Upper lobe of right lung (tissue), 1 donor: ENCODE measurements at places on chromosomes 13 and 19. TPM values are rescaled to one million over a fixed set of nuclear protein-coding genes. Genes with fewer than 3 reads are reported as not detected.

DNA sequence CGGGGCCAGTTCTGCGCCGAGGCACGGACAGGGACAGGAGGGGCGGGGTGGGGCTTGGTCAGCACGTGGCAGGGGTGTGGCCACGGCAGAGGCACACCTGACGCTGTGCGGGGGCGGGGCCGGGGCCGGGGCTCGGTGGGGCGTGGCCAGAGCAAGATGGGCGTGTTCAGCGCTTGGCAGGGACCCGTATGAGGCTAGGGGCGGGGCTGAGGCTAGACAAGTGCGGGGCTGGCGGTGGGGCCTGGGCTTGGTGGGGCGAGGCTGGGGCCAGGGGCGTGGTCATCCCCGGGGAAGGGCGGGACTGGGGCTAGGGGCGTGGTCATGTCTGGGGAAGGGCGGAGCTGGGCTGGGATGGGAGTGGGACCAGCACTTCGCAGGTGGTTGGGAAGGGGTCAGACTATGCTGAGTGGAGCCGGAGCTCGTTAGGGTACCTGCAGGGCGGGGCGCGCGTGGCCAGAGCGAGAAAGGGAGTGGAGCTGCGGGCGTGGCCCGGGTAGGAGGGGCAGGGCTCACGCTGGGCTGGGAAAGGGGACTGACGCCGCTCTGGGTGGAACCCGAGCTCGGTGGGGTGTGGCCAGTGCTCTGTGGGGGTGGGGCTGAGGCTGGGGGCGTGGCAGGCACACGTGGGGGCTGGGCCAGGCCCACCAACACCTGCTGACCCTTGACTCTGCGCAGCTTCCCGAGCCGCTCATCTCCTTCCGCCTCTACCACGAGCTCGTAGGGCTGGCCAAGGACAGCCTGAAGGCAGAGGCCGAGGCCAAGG lies 12.8 kb downstream of the POLR2E start:
- peak; percentile 96 for DNase-seq
- H3K27me3 ChIP-seq = no peaks in the 10 kb centered on the region
- H3K27ac ChIP-seq = no peak overlapping the region
- H3K4me3 ChIP-seq = peak overlapping the region; percentile 10
- peaks cover 21% of the 10 kb centered on the region for H3K4me1 ChIP-seq

GRCh38 chr19:48982280-48982679 lies 10.8 kb downstream of the GYS1 start:
- no peak for DNase-seq
- no peak overlapping the region for H3K27ac ChIP-seq
- H3K36me3 ChIP-seq = peaks cover 69% of the 10 kb centered on the region
- no peaks in the 10 kb centered on the region for H3K27me3 ChIP-seq
- no peak overlapping the region for H3K4me3 ChIP-seq
- no peaks in the 10 kb centered on the region for H3K4me1 ChIP-seq

Gene ZNF382
- 4.9 TPM for total RNA-seq

DNA sequence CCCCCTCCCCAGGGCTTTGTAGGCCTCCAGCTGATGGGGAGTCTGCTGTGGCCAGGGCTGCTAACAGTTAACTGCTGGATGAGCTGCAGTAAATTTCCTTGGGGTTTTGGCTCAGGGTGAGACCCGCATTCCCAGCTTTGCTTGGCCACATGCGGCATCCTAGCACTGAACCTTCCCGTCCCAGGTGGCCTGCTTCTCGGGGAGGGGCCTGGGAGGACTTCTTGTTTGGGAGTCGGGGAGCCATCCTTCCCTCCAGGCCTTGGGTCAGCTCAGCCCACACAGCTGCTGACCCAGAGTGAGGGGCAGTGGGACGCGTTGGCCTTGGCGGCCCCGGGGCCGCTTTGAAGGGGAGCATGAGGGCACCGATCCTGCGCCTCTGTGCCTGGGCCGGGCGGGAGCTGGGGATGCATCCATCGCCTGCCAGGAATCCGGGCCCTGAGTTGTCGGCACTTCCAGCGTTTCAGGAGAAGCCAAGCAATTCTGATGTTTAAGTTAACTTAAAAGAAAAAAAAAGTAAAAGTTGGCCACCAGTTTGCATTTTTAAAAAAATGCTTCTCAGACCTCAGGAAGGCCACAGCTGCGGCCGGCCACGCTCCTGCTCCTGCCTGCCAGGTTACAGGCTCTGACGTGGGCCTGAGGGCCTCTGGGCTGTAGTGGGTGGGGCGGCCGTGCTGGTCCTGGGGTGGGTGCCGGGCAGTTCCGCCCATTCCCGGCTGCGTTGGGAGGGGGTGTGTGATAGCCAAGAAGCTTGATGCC lies 27.7 kb downstream of the CRTC1 start:
- DNase-seq = no peak
- H3K27ac ChIP-seq = no peak overlapping the region
- peaks cover 15% of the 10 kb centered on the region for H3K4me1 ChIP-seq
- H3K27me3 ChIP-seq = no peaks in the 10 kb centered on the region
- H3K36me3 ChIP-seq = no peaks in the 10 kb centered on the region
- H3K4me3 ChIP-seq = no peak overlapping the region

DNA sequence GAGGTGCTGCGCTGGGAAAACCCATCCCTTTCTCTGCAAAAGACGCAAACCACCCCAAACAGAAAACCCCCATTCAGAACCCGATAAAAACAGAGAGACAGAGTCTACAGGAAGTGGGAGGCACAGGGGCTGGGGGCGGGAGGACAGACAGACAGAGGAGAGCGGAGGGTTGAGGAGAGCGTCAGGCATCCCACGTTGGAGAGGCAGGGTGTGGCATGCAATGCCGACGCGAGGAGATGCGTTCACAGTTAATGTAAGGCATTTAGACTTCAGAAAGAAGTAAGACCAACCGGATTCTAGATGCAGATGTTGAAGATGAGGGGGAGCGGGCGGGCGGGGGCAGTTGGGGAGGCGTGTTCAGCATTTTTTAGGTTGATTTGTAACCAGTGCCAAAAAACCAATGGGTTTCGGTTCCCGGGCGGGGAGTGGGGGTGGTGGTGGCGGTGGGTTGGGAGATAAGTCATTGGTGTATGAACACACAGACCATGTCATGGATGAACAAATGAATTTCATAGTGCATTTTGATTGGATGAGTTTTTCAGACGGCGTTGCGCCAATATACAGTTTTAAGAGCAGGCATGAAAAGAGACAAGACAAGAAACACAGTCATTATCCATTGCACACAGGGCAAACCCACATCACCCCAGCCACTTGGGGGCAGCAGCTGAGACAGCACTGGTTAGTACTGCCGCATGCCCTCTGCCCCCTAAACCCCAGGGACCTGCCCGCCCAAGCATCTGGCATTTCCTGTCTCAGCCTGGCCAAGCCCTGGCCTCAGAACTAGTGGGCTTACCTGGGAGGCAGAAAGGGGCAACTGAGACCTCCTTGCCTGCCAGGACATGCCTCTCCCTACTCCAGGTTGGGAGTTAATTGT lies 91.3 kb downstream of the IER2 start:
- H3K36me3 ChIP-seq = no peaks in the 10 kb centered on the region
- H3K4me3 ChIP-seq = no peak overlapping the region
- DNase-seq = no peak
- no peaks in the 10 kb centered on the region for H3K4me1 ChIP-seq

GRCh38 chr19:44712864-44713515 lies 14.0 kb downstream of the CEACAM16 start:
- no peaks in the 10 kb centered on the region for H3K36me3 ChIP-seq
- peaks cover 11% of the 10 kb centered on the region for H3K4me1 ChIP-seq
- no peak for DNase-seq
- no peak overlapping the region for H3K4me3 ChIP-seq
- H3K27ac ChIP-seq = no peak overlapping the region
- H3K27me3 ChIP-seq = no peaks in the 10 kb centered on the region

Gene MEF2B
- total RNA-seq = 1.4 TPM

DNA sequence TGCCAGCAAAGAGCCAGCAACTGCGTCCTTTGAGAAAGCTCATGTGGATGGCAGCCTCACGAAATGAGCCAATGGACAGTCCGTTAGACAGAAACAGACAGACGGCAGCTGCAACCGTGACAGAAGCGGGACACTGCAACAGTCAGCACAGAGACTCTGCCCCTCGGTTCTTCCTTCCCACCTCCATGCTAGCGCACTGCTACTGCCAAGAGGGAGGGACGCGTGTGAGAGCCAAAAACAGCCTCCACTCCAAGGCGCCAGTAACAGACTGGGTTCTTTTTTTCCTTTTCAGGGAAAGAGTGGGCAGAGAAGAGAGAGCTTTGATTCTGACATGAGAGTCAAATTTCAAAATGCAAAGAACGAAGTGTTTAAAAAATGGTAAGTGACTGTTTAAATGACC lies 77.5 kb downstream of the SERP2 start:
- DNase-seq = no peak
- no peak overlapping the region for H3K4me3 ChIP-seq
- H3K4me1 ChIP-seq = no peaks in the 10 kb centered on the region
- H3K36me3 ChIP-seq = no peaks in the 10 kb centered on the region
